Stimulated activated CD4-positive, alpha-beta T cell treated with anti-CD3 and anti-CD28 coated beads, Interleukin-4, amount 100 ng/mL, for 24 hours (primary cell): ENCODE measurements at places on chromosomes 3 and 15.

DNA sequence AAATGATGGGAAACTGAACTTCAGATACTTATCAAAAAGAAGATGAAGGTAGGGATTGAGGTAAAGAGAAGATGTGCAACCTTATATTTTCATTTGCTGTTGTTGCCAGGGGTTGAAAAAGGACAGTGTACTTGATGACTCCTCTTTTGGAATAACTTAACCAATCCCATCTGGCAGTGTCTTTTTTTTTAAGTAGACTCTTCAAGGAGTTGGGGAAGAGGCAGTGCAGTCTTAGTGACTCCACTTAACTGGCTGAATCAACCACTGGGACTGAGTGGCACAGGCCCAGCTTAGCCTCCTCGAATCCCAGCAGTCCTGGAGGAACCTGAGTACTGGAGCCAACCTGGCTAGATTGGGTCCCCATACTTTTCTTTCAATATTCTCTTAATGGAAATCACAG, 27.3 kb upstream of the FILIP1L start:
- no peak for DNase-seq

DNA sequence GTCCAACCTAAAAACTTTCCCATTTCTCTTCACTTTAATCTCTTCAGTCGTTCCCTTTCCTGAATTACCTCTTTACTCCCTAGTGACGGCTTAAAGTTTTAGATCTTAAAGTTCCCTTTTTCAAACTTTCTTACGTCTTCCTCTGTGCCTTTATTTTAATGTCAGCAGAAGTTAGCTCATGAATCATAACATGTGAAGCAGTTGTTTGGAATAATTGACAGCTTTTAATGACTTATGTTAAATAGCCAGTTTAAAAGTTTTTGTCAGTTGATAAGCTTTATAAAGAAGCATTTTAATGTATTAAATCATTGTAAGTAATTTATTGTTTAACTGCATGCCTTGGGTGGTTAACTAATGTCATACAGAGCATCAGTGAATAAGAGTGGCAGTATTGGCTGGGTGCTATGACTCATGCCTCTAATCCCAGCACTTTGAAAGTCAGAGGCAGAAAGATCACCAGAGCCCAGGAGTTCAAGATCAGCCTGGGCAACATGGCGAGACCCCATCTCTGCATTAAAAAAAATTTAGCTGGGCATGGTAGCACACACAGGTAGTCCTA, 33.9 kb downstream of the PIK3CA start:
- peak; percentile 10 for DNase-seq

- no peak for DNase-seq
These were observed 37.5 kb upstream of the C3orf38 start for GRCh38 chr3:88112289-88112688.

DNA sequence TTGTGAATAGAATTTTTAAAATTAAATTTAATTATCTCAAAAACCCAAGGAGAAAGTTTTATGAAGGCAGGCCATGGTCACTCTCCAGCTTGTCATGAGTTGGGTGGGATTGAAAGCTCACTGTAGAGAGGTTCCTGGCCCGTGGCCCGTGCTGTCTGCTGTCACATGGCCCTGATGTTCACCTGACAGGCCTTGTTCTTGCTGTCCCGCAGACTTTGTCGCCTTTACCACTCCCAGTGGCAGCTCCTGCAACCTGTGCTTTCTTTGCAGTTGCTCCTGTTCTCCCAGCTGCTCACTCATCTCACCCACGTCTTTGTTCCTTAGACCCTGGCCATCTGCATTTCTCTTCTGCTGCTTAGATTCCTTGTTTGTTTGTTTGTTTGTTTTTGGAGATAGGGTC, 35.6 kb downstream of the DHX30 start:
- DNase-seq, result no peak

DNA sequence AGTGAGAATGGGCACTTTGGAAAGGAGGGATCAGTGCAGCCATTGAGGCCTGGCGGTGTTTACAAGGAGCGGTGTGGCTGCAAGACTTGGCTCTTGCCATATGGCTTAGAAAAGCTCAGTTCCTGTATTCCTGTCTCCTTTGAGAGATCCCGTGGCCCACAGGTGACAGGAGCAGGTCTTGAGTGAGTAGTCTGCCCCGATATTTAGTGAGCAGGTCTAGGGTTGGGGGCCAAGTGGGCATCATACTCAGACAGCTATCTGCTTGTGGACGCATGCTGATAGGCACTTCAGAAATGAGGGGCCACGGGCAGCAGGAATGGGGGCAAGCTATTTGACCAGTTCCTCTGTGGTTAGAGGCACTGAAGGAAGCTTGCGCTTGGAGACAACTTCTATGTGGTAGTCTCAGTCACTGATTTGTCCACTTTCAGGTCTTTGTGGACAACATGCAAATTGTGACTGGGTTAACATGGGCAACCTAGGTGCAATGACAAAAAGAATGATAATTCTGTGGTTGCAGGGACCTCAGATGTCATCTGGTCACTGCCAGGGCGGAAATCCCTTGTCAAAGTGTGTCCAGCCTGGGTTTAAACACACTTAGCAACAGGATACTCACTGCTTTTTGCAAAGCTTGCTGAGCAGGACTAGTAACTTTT, 1.1 kb downstream of the TMED3 start:
- no peak for DNase-seq

DNA sequence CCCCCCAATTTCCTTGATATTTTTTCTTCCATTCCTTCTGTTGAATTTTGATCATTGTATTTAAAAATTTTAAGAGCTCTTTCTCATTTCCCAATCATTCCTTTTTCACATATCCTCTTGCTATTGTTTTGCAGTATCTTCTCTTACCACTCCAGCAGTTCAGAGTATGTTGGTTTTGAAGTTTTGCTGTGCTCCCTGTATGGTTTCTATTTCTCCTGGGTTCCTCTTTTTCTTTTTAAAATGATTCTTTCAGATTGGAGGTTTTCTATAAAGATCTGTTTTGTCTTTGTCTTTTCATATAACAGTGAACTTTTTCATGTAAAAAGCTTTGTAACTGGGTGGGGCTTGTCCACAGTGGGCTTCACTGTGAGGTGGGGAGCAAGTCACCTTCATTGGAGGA, 12.8 kb downstream of the USP3 start:
- DNase-seq, result no peak

- DNase-seq, result no peak
These were observed 43.1 kb downstream of the LRCH3 start for GRCh38 chr3:197833930-197834715.

- no peak for DNase-seq
These were observed 28.7 kb upstream of the TMEM45A start for GRCh38 chr3:100463646-100464155.

GRCh38 chr3:111653766-111654165, 58.6 kb upstream of the ZBED2 start:
- DNase-seq, result no peak

DNA sequence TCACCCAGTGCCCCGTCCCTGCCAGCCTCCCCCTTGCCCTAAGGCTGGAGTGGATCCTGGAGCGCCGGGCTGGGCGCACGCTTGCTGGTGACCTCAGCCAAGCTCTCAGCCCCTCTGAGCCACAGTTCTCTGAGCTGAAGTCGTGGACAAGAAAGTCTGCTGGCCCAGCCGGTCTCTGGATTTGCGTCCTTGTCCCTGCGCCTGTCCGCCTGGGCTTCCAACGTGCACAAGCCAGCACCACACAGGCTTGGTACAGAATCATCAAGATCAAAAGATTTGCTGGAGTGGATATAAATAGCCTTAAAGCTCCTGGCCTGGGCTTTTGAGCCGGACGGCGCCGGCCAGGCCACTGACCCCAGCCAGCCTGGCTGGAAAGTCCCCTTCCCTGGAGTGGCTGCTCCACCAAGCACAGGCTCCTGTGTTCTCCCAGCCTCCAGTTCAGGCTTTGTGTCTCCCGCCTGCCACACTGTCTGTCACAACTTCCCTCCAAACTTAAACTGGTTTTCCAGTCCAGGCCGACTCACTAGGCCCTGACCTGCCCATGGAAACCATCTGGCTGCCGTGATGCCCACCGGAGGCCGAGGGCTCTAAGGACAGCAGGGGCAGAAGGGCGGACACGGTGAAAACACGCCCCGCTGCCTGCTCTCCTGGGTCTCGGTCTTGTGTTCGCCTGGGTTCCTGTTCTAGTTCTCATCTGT, 156.2 kb downstream of the NUP210 start:
- DNase-seq, result no peak

DNA sequence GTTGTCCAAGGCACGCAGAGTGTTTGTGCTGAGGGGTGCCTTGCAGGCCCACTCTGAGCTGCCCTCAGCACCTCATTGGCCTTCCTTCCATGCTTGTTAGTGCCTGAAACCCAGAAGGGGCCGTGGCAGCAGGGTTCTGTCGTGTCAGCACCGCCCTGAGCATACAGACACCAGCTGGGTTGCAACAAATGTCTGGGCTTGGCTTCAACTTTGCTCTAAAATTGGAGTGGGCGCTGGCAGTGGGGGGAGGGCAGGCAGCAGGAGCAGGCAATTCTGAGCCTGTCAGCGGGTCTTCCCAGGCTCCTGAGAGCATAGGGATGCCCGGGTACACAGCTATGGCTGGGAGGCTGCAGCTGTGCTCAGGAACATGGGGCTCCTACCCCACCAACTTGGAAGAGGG, 464.3 kb downstream of the EPHA3 start:
- no peak for DNase-seq

- no peak for DNase-seq
These were observed 56.8 kb downstream of the CERS3 start for GRCh38 chr15:100471933-100472332.

- DNase-seq, result no peak
These were observed 411.7 kb upstream of the RORA start for GRCh38 chr15:61640756-61641155.

GRCh38 chr3:120125992-120126391, 31.7 kb upstream of the GSK3B start:
- DNase-seq, result no peak

- no peak for DNase-seq
These were observed 39.7 kb downstream of the MEF2A start for GRCh38 chr15:99605490-99605931.

DNA sequence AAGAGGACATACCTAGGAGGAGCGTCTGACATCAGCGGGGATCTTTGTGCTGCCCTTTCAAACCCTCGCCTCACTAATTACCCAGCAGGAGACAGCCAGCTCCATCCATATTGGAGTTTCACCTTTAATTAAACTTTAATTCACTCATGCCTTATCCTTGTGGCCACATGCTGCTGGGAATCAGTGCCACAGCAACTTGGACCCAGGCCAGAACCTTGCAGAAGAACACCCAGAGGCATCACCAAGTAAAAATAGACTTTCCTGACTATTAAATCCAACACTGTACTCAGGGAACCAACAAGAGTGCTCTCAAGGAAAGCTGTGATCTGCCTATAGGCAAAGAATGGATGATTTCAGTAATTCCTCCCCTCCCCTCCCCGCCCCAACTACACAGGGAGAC, 23.9 kb downstream of the EIF1B start:
- no peak for DNase-seq

GRCh38 chr15:22939652-22940061, 40.5 kb downstream of the CYFIP1 start:
- DNase-seq, result no peak

- DNase-seq, result no peak
These were observed 2.3 kb downstream of the SH3BP5 start for GRCh38 chr3:15330031-15330596.

- DNase-seq, result no peak
These were observed 280.7 kb downstream of the NFKBIZ start for GRCh38 chr3:102129760-102130608.

GRCh38 chr3:135349254-135349948, 554.3 kb downstream of the EPHB1 start:
- DNase-seq, result no peak

- no peak for DNase-seq
These were observed 260.4 kb downstream of the FAM43A start for GRCh38 chr3:194946091-194946490.

DNA sequence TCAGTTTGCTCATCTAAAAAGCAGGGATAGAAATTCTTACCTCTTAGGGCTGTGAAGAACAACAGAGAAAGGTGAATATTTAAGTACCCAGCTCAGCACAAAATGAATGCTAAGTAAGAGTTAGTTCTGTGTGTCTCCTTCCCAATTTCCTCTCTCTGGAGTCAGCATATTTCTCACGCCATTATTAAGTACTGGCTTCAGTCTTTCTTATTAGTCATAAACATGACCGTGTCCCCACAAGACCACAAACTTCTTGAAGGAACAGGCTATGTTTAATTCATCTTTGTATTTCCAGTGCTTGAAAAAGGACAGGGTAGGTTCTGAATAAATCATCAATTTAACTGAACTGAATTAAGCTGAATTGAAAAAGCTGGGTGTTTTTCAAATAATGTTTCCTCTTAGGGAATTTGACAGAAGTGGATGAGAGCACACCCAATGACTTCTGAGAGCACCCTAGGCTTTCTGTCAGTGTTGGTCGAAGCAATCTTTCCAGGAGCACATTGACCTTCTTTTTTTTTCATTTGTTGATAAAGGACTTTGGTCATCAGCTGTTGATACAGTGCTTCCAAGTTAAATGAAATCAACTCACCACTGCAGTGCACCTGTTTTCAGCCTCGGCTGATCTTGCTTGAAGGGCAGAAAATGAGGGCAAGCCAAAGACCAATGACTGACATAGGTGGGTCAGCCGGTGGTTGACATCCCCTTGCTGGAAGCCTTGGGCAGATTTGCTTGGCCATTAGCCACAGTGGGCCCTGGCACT, 324.6 kb downstream of the MFSD1 start:
- no peak for DNase-seq

- DNase-seq, result no peak
These were observed 283.6 kb downstream of the UACA start for GRCh38 chr15:70479785-70480184.

- no peak for DNase-seq
These were observed 1.3 kb downstream of the ADAMTS9 start for GRCh38 chr3:64686446-64686908.

DNA sequence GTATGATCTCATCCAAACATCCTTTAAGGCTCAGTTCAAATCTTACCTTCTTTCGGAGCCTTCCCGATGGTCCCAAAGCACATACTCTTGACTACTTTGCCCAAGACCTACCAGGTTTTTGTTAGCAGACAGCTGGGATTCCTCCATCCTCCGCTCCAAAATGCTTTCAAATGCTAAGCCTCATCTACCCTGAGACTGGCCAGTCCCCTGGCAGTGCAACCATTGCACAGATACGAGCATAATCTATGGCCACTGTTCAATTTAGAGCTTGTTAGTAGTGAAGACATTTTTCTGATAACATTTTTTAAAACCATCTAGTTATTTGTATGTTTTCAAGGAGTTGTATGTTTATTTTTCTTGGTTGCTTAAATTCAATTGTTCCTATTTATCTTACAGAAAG, 264.4 kb upstream of the NR2F2 start:
- no peak for DNase-seq

- no peak for DNase-seq
These were observed 11.7 kb downstream of the ISG20 start for GRCh38 chr15:88650556-88650955.

- no peak for DNase-seq
These were observed 423.7 kb upstream of the SEMA6D start for GRCh38 chr15:47293466-47294162.

DNA sequence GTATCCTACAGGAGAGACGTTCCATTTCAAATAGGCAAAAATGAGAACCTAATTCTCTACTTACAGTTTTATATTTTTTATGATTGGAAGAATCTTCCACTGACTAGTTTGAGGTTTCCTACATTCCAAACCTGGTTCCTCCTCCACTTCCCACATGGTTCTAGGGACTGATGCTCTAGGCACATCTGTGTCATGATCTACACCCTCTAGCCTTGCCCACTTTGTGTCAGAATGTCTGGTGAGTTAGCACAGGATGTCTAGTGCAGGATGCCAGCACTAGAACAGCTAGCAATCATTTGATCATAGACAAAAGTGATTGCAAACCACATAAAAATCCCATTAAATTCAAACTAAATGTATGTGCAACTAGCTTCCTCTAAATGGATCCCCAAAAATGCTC, 26.7 kb upstream of the FILIP1L start:
- DNase-seq, result no peak
